NB4 (cell line): ENCODE measurements at places on chromosomes 16 and 17.

DNA sequence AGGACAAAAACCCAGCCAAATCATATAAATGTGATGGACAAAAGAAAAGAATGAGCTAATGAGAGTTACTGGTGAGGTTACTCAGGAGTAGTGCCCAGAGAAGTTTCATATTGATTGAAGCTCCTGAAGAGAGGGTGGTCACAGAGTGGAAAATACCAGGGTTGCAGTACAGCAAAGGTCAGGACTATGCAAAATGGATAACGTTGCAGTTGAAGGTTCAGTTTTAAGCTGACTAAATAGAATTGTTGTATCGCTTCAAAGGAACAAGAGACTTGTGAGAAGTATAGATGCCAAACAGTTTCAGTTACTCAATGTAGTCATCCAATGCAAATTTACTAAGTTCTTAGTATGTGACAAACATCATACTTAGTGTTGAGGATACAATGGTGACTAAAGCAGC, 47.1 kb downstream of the ABCA8 start:
- no peak for DNase-seq

- no peak for DNase-seq
Measured at GRCh38 chr16:69771651-69771967, 9.5 kb downstream of the WWP2 start.

DNA sequence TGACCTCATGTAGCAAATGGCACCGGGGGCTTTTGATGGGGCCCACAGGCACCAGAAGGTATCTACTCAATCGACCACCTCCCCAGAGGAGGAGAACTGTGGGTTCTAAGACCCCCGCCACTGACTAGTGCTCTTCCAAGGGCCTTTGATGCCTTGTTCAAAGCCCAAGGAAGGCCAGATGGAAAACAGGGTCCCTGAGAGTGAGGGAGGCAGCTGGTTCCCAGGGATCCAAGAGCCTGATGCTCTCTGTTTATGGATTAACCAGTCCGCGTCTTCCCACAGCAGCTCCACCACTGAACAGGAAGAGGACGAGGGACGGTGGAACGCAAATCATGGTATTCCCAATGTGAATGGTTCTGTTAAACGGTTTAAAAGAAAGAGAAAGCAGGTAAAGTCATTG, 7.6 kb downstream of the PHB1 start:
- DNase-seq: no peak

GRCh38 chr16:26772503-26772902, 294.2 kb upstream of the C16orf82 start:
- no peak for DNase-seq

- DNase-seq: no peak
Measured at GRCh38 chr16:88909431-88910210, 43.2 kb upstream of the PABPN1L start.
